ENCODE measurements at places on chromosomes 6 and 20.

DNA sequence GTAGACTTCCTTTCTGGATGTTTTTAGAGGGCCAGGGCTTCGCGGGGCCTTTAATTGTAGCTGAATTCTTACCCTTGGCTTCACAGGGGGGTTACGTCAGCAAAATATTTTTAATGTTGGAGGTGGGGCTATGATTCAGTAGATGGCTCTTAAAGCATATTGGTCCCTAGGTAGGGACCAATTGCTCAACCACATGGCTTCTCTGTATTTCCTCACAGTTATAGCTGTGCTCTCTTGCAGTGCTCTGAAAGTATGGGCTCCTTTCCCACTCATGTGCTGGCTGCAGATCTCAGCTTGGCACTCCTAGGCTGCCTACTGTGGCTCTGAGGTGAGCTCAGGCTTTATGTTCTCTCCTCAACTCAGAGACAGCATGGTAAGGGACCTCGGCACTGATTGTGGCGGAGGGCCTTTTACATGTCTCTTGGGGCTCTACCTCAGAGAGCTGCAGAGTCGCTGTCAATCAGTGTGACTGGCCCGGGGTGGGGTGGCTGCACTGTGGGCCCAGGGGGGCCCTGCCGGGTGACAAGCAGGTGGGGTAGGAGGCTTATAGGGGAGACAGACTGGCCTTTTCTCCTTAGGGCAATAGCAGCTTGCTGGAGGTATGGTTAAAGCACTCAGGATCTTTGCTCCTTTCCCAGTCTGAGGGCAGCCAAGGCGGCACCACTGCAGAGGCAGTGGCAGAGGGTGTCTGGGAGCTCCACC lies 318.0 kb downstream of the DOK5 start:
- no peak for DNase-seq

DNA sequence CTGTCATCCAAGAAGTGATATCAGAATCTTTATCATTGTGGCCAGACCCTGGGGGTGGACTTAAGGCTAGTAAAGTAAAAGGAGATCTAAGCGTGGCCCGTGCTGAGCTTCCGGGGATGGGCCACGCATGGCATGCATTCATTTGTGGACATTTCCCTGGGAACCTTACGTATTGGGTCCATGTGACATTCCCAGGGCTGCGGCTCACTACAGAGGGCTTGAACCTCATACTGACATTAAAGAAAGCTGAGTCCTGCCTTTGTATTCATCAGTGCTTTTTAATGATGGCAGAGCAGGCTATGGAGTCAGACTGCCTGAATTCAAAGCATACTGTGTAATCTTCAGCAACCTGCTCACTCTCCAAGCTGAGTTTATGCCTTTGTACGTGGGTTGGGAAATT lies 152.2 kb upstream of the AFDN start:
- no peak for DNase-seq

DNA sequence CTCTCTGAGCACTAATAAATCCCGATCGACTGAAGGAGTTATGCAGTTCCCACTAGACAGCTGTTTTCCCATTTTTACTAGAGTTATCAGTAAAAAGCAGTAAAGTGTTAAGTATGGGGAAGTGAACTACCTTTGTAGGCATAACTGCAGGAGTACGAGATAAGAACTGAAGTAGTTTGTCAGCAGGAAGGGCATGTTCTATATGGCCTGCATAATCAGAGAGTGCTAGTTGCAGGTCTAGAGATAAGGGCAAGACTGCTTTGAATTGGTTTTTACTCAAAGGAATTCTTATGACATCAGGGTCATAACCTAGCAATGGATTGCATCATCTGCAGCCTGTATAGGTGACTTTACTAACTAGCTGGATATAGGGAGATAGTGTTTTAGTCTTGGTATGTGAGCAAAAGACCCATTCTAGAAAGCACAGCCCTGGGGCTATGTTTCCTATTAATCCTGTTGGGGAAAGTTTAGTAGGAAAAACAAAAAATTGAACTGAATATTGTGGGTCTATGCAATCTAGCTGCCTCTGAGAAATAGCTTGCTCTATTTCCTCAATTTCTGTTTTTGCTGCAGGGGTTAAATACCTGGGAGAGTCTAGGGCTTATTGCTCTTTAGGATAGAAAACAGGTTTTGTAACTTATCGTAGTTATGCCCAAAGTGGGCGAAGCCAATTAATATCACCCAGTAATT lies 22.6 kb upstream of the CRISP1 start:
- no peak for DNase-seq

DNA sequence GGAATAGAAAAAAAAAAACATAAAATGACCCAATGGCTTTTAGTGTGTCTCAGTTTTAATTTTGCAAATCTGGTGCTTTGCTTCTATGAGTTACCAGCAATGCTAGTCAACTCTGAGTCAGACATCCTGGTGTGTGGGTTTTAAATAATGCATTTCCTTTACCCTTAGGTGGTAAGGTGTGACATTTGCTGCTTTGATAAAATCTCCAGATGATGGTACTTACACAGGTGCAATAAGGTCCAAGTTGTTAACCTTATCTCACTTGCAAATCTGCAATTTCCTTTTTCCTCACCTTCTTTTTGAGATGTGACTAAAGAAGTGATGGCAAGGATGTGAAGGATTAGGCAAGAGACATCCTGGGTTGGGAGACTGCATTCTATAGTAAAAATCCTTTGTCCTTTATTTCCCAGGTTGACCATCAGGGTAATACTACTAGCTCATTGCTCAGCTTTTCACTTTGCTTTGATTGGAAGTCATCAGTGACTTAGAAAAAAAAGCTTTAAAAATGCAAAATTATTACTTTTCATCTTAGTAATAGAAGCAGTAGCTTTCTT lies 818.5 kb upstream of the FLRT3 start:
- DNase-seq = no peak

DNA sequence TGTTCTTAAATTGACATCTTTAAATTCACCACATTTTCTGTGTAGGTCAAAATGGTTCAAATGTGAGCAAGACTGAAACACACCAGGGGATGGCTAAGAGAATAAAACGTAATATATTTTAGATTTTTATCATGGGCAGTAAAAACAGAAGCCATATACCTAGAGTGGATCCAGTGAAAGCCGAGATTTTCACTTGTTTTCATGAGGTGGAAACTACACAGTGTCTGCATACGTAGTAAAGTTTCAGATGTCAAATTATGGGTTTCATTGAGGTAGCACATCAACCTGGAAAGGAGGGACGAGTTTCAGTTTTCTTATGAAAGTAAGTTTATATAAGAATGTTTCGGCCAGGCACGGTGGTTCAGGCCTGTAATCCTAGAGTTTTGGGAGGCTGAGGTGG lies 25.9 kb downstream of the METTL24 start:
- DNase-seq = no peak

DNA sequence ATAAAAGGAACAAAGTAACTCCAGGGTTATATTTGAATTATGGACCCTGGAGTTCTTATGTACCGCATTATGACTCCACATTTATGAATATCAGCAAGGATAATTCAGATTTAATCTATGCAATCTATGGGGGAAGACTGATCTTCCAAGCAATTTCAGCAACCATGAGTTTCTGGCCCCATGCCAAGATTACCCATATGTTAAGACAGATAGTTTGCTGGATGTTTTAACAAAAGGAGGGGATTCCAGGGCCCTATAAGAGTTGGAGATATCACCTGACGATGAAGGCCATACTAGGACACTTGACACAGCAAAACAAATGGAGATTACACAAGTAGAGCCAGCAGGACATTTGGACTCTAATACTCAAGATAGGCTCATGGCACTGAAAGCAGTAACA lies 45.9 kb upstream of the PLN start:
- no peak for DNase-seq

DNA sequence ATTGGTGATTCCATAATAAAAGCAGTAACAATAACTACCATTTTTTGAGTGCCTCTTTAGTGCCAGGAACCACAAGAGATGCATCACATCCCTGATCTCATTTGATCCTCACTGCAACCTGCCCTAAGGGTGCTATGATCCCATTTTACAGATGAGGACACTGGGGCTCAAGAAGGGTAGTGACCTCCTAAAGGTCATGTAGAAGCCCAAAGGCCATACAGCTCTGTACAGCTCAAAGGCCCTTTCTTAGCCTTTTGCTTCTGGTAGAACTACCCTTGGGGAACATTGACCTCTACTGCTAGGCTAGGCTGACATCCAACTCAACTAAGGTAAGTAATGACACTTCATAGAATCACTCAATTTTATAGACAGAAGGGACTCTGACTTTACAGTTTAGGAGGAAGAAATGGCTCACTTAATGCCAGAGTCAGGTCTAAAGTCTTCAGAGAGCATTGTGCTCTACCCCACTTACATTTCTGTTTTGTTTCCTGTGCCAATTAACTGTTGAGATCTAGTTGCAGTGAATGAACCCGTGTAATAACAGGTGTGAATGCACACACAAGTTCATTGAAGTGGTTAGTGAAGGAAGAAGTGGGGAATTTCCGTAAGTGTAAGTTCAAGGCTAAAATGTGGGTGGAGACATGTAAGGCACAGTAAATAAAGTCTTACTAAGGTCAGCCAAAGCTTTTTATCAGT lies 10.7 kb downstream of the SLC9A8 start:
- no peak for DNase-seq

GRCh38 chr20:34085544-34086040 lies 26.5 kb downstream of the EIF2S2 start:
- no peak for DNase-seq

DNA sequence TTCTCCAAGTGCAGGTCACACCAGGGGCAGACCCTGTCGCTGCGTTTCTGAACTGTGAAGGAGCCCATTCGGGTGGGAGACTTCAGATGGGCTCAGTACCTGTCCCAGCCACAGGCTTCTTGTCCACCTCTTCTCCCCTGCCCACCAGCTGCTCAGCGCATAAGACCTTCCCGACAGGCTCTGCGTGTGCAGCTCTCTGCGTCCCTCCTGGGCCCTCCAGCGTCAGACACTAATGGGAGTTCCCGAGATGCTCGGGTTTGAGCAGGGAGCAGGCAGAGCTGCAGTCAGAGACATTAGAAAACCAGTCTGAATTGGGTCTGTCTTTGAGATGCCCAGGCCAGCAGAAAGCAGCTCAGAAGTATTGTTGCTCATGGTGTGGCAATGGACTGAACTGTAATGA lies 50.4 kb downstream of the TCP11 start:
- no peak for DNase-seq

- DNase-seq = no peak
Measured at GRCh38 chr6:53440336-53440945, 91.7 kb upstream of the ELOVL5 start.

DNA sequence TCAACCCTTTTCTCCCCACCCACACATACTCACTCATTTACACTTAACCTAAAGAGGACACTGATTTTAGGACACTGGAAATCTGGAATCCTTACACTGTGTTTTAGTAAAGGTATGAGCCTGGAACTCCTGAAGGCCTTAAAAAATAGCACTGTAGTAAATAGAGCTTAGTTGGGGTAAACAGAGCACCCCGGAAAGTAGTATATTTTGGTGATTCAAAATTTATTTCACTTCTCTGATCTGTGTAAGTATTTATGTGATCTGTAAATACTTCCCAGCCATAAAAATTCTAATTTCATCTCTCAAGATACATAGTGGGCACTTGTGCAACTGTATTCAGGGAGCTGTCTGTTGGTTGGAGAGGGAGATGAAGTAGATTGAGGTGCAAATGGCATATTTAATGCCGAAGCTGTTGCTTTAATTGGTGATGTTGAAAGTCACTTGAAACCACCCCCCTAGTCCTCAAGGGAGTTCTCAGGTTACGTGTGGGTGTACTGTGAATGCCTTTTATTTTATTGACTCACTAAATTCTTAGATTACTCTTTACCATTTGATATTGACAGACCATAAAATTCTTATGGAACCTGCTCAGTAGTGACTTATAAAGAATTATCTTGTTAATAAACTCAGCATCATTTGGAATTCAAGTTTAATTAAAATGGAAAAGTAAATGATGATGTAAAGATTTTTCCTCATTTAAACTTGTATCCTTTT lies 154.9 kb downstream of the SOX4 start:
- DNase-seq = no peak

DNA sequence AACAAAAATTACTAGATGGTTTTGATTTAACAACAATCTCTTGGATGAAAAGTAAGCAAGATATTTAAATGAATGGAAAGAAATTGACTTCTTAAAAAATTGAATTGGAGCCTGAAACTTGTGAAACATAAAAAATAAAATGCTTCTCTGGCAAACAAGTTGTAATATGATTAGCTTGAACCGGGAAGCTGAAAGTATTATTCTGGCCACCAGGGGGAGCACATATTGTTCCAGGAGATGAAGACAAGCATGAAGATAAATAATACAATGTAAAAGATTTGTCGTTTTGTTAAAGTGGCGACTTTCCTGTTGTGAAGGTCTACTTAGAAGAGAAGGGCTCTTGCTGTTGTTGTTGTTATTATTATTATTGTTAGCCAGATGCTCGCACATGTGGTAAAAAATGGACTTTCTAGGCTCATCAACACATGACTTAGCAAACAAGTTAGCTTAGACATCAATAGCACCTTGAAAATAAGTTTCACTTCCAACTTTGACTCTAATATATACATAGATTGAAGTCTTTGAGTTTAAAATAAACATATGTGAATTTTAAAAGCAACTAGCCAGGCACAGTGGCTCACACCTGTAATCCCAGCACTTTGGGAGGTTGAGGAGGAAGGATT lies 14.2 kb downstream of the PAX1 start:
- DNase-seq = no peak

DNA sequence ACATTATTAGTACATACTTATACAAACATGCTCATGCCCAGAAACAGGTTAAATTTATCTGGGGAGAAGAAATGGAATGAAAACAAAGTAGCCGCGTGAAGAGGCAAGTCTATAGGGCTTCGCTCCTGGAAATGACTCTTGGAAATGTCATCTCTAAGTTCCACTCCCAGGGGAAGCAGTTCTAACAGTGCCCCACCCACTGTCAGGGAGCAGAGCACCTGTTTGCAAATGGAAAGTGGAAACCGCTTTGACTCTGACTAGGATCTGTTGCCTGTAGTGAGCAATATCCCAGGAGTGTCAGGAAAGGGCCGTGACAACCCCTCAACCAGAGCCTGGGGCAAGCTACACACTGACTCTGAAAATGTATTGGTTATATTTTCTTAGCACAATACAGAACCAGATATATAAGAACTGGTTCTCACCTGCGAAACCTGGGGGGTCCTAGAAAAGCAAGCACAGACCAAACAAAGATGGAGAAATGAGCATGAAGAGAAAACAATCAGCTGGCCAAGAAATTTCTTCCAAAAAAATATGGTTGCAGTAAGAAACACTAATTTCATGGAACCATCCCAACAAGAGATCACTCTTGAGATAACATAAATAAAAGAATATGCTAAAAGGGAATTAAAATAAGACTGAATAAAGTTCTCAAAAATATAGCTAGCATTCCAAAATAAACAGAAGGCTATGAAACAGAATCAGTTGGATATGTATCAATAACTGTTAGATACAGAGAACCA lies 47.5 kb upstream of the CRISP1 start:
- no peak for DNase-seq

- DNase-seq = no peak
Measured at GRCh38 chr6:134734312-134734869, 215.5 kb downstream of the ALDH8A1 start.

GRCh38 chr20:30489614-30490003 lies 767.9 kb upstream of the DEFB115 start:
- no peak for DNase-seq

GRCh38 chr6:38105066-38105465 lies 285.5 kb downstream of the ZFAND3 start:
- no peak for DNase-seq

Data from stimulated activated CD8-positive, alpha-beta memory T cell treated with anti-CD3 and anti-CD28 coated beads, Interleukin-7, amount 100 ng/mL, for 1 hour (primary cell).